ENCODE measurements at places on chromosomes 4 and X.

DNA sequence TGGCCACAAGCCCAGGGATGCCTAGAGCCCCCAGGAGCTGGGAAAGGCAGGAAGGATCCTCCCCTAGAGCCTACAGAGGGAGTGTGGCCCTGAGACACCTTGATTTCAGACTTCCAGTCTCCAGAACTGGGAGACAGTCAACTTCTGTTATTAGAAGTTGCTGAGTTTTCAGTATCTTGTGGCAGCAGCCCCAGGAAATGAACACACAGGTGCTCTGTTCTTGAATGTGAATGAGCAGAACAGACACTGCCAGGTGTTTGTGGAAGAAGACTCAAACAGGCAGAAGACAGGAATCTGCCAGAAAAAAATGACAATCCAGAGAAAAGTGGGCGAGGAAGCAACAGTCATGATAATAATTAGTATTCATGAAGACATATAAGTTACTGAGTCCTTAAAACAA, 64.5 kb upstream of the STS start:
- no peak for DNase-seq

GRCh38 chr4:25592736-25593135, 62.9 kb upstream of the SLC34A2 start:
- DNase-seq: no peak

GRCh38 chrX:111830571-111830970, 45.4 kb upstream of the TRPC5OS start:
- DNase-seq: no peak

- DNase-seq: no peak
These were observed 24.4 kb downstream of the TSPAN5 start for GRCh38 chr4:98634061-98634460.

GRCh38 chr4:38820329-38821061, 15.9 kb upstream of the TLR1 start:
- no peak for DNase-seq

DNA sequence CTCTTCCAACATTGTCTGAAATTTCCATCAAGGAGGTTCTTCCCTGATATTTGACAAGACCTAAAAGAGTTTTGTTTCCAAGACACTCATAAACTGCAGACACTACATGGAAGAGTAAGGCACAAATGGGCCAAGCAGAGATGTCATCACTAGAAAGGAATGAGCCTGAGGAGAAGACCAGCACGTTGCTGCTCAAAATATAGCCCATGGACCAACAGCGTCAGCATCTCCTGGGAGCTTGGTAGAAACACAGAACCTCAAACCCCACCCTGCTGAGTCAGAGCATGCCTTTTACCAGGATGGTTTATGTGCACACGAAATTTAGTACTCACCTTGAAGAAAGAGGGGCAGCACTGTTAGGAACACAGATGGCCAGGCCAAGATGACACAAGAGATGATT, 128.7 kb upstream of the MID1 start:
- no peak for DNase-seq

- no peak for DNase-seq
These were observed 191.0 kb downstream of the EVC2 start for GRCh38 chr4:5517372-5517771.

GRCh38 chrX:29617725-29618124, 597.6 kb upstream of the MAGEB2 start:
- DNase-seq: no peak

GRCh38 chr4:147526272-147526654, 45.4 kb downstream of the EDNRA start:
- no peak for DNase-seq
